ENCODE measurements at places on chromosomes 6 and 20.
A peak's percentile ranks its signal among the peaks of the same experiment; 100 is the strongest.

- DNase-seq: no peak
These were observed 400 bp upstream of the SMAP1 start for GRCh38 chr6:70667256-70667710.

GRCh38 chr20:24842918-24843715 is 106.0 kb upstream of the CST7 start:
- no peak for DNase-seq

DNA sequence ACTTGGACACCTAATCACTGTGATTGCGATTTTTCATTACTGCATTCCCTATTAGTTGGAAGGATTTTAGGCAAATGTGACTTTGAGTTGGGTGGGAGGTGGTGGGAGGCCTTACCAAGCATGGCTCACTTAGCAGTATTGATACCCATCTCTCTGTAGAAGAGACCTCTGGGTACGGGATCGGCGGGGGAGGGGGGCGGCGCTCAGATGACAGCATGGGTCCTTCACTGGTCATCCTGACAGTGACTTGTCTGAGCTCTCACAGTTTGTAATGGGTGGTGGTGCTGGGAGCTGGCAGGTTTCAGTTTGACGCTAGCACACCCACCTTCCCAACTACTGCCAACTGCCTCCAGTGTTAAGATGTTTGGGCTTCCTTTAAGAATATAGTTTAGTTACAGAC is 231.4 kb downstream of the ARID1B start:
- DNase-seq: no peak

GRCh38 chr6:45369870-45370269 is 7.9 kb downstream of the SUPT3H start:
- DNase-seq: no peak

- no peak for DNase-seq
These were observed 2.1 kb downstream of the SALL4 start for GRCh38 chr20:51800060-51800871.

GRCh38 chr20:35181731-35182130 is 9.9 kb downstream of the PROCR start:
- DNase-seq: no peak

DNA sequence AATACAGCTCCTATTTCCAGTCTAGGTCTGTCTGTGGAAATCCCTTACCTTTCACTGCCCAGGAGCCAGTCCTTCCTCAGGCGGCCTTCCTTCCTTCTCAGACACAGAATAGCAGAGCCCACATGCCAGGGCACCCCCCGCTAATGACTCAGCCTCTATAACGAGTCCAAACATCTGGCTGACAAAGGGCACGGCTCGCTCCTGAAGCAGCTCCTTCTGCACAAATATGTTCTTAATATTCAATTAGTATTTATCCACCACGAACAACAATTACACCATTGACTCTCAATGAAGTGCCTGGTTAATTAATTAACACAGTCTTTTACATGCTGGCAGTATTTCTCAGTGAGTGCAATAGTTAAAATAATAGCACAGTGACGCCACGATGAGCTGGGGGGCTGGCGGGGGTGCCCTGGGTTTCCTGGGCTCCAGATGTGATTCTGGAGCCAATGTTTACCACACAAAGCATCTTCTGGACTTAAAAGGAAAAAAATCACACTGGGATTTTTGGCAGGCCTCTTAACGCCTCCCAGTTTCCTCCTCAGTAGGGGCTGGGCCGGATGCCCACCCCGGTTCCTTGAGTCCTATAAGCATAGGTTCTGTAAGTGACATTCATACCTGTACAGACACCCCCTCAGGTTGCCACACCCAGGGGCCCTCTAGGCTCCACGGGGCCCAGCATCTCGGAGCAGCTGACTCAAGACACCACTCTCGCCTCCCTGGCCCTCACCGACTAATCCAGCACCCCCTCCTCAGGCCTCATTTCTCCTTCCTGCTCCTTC is 158.6 kb upstream of the MLN start:
- no peak for DNase-seq

- peak; percentile 86 for DNase-seq
These were observed 159.3 kb upstream of the MARCKS start for GRCh38 chr6:113697632-113698410.

DNA sequence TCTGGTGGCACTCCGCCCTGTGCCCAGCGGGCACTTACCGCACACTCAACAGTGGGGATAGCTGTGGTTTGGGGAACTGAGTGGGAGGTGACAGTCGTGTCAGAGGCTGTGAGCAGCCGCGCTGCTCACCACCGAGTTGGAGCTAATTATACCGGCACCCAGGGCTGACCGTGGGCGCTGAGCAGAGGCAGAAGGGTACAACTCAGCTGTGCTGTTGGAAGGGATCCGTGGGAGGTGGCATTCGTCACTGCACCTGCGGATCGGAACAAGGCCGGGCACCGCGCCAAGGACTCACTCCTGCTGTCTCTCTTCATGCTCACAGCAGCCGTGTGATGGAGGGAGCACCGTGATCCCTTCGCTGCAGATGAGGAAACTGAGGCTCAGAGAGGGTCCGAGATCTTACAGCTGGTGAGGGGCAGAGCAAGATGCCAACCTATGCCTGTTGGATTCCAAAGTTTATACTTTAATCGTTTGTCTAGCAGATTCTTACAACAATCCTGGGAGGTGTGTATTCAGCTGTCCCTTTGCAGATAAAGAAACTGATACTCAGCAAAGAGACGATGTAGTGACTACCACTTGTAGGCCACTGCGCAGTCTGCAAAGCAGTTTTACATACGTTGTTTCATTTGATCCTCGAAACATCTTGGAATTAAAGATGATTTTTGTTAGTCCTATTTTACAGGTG is 713 bp upstream of the ELMO2 start:
- DNase-seq: no peak

DNA sequence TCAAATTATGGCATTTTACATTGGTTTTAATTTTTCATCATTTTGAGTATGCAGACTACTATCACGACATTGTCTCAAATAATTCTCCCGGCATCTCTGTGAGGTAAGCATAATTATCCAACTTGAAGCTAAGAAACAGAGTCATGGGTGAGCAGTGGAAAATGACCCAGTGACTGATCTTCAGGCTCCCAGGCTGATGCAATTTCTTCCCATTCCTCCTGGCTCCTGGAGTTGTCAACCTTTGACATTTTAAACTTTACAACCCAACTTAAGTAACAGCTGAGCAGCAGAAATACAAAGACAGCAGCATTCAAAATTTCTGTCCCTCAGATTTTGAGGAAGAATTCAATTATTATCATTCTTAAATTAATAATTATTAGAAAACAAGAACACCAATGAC is 13.7 kb upstream of the LAMA4 start:
- no peak for DNase-seq

- DNase-seq: no peak
These were observed 50.5 kb upstream of the FRMD1 start for GRCh38 chr6:168129292-168130167.

DNA sequence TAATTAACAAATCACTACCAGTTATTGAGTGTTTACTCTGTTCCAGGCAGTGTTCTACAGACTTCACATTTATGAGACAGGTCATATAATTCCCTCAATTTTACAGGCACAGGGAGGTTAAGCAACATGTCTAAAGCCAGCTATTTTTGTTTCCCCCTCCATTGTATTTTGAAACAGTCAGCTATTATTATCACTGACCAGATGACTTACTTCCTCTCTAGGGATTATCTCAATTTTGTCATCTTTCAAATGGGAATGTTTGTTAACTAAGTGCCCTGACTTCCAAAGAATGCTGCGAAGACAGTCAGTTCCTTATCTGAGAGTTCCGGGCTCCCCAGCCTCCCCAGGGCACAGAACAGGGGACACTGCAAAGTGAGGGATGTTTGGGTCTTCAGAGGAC is 5.6 kb upstream of the CNPY3 start:
- DNase-seq: no peak

DNA sequence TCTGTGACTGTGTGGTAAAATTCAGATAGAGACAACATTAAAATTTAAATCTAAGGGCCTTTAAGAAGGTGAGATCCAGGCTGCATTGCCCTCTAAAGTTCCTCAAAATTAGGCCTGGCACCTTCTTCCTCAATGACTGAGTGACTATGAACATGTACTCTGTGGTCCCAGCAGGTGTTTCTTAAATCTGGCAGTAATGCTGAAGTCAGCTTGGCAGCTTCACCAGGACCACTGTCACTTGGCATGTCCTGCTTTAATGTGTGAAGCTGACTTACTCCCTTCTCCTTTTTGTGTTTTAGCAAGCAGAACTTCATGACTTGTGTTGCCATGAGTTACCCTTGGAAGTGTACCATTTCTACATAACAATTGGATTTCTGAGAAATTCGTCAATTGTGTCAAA is 141.7 kb downstream of the NKAIN2 start:
- no peak for DNase-seq

DNA sequence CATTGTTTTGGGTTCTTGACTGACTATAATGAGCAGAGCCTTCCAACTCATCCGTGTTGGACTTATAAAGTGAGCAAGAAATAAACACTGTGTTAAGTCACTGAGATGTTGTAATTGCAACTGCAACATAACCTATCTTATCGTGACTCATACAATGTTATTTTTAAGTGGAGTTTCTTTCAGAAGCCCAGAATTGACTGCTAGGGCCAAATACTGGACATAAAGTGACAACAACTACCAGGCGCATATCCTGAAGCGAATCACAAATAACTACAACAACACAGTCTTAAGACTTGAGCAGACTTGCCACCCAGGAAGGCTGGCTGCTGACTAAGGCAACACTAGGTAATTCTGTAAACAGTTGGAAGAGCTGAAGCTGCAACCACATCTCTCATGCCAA is 326.6 kb downstream of the COL12A1 start:
- no peak for DNase-seq

DNA sequence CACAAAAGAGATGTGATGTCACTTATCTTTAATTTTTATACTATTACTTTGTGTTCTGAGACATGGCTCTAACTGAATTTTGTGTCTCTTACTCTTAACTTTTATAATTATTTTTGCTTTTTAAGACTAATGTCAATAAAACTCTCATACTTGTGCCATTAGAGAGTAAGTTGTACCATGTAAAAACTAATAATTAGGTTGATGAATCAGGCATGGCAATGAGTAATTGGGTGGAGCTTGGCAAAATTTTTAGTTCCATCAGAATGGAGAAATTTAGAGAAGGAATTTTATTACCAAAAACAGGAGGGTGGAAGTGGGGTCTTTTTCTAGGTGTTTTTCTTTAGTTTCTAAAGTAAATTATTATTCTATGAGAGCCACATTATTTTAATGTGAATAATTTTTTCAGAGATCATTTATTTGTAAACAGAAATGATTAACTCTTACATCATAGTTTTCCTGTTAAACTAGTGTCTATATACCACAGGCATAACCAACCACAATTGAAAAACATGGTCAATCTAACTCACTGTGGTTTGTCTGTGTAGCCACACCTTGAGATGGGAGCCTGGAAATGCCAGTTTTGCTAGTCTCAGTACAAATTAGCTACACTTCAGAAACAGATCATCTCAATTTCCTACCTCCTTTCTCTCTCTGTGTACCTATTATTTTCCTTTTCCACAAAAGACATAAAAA is 51.8 kb downstream of the ELOVL4 start:
- DNase-seq: no peak

DNA sequence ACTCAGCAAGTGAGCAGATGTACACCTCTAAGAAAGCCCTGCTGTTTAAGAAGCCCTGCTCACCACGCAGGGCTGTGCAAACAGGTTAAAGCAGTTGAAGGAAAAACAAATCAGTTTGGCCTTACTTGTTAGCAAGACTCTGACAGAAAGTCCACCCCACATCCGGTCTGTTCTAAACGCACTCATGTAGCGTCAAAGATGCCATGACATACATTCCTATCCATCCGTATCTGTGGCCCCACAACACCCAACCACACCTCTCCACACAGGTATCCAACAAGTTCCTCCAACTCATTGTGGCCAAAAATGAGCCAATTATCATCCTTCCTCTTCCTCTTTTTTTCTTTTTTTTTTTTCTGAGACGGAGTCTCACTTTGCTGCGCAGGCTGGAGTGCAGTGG is 22.8 kb upstream of the RAB22A start:
- no peak for DNase-seq
